Fibroblast of lung (primary cell): ENCODE measurements at places on chromosomes 1 and 21. TPM values are rescaled to one million over a fixed set of nuclear protein-coding genes. Genes with fewer than 3 reads are reported as not detected.

Gene PGBD5
- total RNA-seq = 0.17 and 0.51 TPM in 2 replicates

DNA sequence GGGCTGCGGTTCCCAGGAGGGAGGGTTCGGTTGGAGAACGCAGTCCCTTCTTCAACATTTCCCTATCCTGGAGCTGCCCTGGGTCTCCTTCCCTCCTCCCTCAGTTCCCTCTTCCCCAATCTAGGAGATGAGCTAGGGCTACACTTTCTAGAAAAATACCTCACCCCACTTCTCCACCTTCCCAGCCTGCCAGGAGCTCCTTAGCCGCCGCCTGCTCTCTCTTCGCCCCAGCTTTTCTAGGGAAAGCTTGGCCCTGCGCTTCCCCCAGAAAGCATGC is 488 bp upstream of the ADAMTS1 start:
- H3K4me3 ChIP-seq = peak overlapping the region; percentile 77
- no peaks in the 10 kb centered on the region for H3K27me3 ChIP-seq
- H3K27ac ChIP-seq = peak overlapping the region; percentile 96
- no peak for DNase-seq
- H3K36me3 ChIP-seq = peaks cover 9% of the 10 kb centered on the region

- peaks cover 13% of the 10 kb centered on the region for H3K4me1 ChIP-seq
- no peaks in the 10 kb centered on the region for H3K27me3 ChIP-seq
- no peak overlapping the region for H3K4me3 ChIP-seq
Observed at GRCh38 chr1:32249831-32250525, 1.1 kb upstream of the LCK start.

GRCh38 chr1:205595861-205596260 is 36.0 kb downstream of the ELK4 start:
- no peaks in the 10 kb centered on the region for H3K27me3 ChIP-seq
- H3K36me3 ChIP-seq = no peaks in the 10 kb centered on the region
- no peak overlapping the region for H3K4me3 ChIP-seq
- H3K4me1 ChIP-seq = peaks cover 18% of the 10 kb centered on the region

Gene ADAMTS5
- total RNA-seq = 3.9 and 4.3 TPM in 2 replicates

Gene PIGV
- total RNA-seq = 17.2 and 29.6 TPM in 2 replicates

- H3K27ac ChIP-seq = no peak overlapping the region
- H3K4me3 ChIP-seq = no peak overlapping the region
- H3K27me3 ChIP-seq = no peaks in the 10 kb centered on the region
- H3K36me3 ChIP-seq = no peaks in the 10 kb centered on the region
- no peak for DNase-seq
Observed at GRCh38 chr1:29565490-29565889, 329.2 kb downstream of the PTPRU start.

DNA sequence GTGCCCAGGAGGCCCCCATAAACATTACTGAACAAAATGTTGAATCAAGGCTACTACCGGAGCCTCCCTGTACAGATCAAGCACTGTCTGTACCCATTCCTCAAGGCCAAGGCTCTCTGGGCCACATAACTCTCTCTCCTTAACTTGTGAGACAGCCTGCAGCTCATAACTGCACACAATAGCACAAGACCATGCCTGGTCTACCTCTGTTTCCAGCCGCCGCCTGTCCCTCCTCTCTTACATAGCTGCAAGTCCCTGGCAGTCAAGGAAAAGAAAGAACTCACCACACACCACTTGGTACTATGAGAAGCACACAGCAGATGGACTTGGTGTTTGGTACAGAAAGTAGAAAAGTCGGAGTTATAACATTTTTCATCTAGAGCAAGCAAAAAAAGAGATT is 91.1 kb downstream of the SSBP3 start:
- no peak for DNase-seq
- H3K36me3 ChIP-seq = no peaks in the 10 kb centered on the region
- H3K27me3 ChIP-seq = no peaks in the 10 kb centered on the region

DNA sequence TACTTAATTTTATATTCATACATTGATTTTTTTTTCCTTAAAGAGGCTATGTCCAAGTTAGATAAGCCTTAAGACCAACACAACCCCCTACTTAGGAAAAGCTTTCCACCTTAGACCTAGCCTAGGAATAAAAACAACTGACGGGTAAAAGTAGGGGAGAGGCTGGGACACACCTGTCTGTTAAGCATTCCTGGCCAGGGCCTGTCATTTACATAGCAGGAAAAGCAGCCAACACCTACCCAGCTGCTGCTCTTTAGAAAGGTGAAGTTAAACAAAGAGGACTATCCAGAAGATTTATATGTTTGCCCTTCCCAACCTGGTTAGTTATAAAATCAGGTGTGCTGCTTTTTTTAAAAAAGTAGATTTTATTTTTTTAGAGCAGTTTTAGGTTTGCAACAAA is 29.1 kb upstream of the SAMD13 start:
- no peak for DNase-seq
- no peak overlapping the region for H3K4me3 ChIP-seq
- H3K27me3 ChIP-seq = no peaks in the 10 kb centered on the region
- peaks cover 5% of the 10 kb centered on the region for H3K4me1 ChIP-seq

GRCh38 chr1:115320377-115320776 is 17.7 kb downstream of the NGF start:
- no peak for DNase-seq
- H3K27me3 ChIP-seq = no peaks in the 10 kb centered on the region
- H3K4me3 ChIP-seq = no peak overlapping the region

Gene SLC1A7
- total RNA-seq = 0.26 and 0.33 TPM in 2 replicates

Gene ASPM
- 1.8 and 9.7 TPM in 2 replicates for total RNA-seq

DNA sequence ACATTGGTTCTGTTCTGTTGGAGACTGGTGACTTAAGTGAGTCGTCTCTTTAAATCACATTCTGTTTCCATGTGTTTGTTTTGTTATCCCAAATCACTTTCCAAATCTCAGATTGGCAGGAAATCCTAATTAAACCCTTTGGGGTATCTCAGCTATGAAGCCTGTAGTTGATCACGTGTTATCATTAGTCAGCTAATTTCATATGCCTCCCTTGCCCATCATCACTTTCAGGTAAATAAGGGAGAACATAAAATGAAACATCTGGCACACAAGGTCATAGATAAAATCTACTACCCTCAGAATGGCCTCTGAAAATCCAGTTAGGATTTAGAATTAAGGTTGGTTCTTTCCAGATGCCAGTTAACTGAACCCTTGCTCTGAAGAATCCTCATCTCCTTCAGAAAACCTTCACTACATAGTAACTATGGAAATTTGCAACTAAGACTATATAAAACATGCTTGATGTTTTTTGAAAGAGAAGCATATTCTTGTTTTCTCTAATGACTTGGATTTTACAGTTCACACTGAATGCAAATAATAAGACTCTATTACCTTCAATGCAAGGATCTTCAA is 401.5 kb downstream of the DSCAM start:
- no peaks in the 10 kb centered on the region for H3K27me3 ChIP-seq
- no peaks in the 10 kb centered on the region for H3K36me3 ChIP-seq
- H3K4me1 ChIP-seq = no peaks in the 10 kb centered on the region
- H3K27ac ChIP-seq = no peak overlapping the region
- H3K4me3 ChIP-seq = no peak overlapping the region
- DNase-seq = no peak

- H3K4me1 ChIP-seq = no peaks in the 10 kb centered on the region
- H3K27me3 ChIP-seq = no peaks in the 10 kb centered on the region
- no peaks in the 10 kb centered on the region for H3K36me3 ChIP-seq
- H3K4me3 ChIP-seq = no peak overlapping the region
- no peak overlapping the region for H3K27ac ChIP-seq
Observed at GRCh38 chr21:38054334-38054733, 138.1 kb upstream of the KCNJ6 start.

- H3K27ac ChIP-seq = no peak overlapping the region
- no peak overlapping the region for H3K4me3 ChIP-seq
- H3K4me1 ChIP-seq = no peaks in the 10 kb centered on the region
- no peaks in the 10 kb centered on the region for H3K27me3 ChIP-seq
Observed at GRCh38 chr1:200527670-200528069, 92.9 kb downstream of the KIF14 start.

Gene USP16
- 32.2 and 32.6 TPM in 2 replicates for total RNA-seq

DNA sequence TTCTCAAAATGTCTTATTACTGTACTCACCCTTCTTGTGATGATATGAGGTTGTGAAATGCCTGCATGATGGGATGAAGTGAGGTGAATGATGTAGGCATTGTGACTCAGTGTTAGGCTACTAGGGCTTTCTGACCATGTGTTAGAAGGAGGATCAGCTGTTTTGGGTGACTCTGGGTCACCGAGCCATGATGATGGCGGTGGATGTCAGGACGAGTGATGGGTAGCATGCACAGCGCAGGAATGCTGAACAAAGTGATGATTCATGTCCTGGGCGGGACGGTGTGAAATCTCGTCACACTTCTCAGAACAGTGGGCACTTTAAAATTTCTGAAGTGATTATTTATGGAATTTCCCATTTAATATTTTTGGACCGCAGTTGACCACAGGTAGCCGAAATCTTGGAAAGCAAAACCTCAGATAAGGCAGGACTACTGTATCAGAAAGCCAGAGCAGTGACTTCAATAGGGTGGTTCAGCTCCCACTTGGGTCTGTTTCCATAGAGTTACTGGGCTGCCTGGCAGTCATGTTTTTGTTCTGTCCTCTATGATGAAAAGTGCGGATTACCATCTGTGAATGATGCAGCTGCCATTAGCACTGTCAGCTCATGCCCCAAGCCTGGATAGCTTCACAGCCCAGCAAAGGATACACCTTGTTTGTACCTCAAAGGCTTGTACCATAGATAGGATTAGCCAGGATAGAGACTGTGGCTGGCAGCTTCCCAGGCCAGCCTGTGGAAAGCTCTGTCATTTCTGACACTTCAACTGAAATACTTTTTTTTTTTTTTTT is 26.6 kb downstream of the IL6R start:
- peaks cover 32% of the 10 kb centered on the region for H3K4me1 ChIP-seq
- peaks cover 12% of the 10 kb centered on the region for H3K36me3 ChIP-seq
- DNase-seq = peak; percentile 99
- H3K4me3 ChIP-seq = no peak overlapping the region
- no peaks in the 10 kb centered on the region for H3K27me3 ChIP-seq

DNA sequence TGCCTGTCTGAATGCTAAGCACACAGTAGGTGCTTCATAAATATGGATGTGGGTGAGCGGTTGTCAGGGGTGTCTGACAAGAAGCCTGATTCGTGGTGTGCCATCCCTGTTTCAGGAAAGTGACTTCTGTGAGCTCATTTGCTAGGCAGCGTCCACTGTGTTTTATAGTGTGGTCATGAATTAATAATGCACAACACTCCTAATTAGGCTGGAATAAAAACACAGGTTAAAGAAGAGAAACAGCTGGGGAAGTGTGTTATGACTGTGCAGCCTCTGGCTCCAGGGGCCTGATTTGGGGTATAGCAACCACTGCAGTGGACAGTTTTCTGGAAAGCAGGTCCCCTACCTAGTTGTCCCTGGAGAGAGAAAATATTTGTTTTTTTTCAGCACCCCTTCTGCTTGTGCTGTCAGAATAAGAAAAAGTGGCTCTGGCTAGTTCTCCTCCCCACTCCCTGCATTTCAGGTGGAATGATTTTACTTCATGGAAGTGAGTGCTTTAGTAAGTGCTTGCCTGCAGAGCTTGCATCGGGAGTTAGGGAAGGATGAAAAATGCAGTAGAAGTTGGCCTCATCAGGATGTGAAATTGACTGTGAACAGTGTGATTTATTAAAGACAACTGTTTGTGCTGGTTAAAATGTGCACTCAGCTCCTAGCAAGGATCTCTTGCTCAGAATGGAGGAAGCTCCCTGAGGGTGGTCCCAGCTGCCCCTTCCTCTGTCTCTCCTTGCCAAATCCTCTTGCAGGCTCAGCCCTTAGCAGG is 333.8 kb downstream of the HHAT start:
- no peak overlapping the region for H3K4me3 ChIP-seq
- no peak overlapping the region for H3K27ac ChIP-seq
- H3K27me3 ChIP-seq = no peaks in the 10 kb centered on the region
- no peaks in the 10 kb centered on the region for H3K36me3 ChIP-seq
- H3K4me1 ChIP-seq = no peaks in the 10 kb centered on the region
- DNase-seq = no peak

DNA sequence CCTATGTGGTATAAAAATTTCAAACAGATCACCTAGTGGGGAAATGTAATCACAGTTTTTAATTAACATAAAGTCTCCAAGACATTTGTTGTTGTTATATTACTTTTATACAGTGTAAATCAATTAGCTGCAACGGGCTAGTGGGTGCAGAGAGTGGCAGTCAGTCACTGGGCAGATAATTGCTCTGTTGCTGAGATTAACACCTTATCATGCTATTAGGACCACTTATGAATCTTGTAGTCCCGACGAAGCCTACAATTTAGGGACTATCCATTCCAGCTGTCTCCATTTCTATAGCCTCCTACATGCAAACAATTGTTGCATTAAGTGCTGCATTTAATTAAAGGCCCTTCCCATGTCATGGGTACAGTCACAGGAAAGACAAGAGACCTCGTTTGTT is 158.9 kb upstream of the PROX1 start:
- no peaks in the 10 kb centered on the region for H3K27me3 ChIP-seq
- H3K4me1 ChIP-seq = no peaks in the 10 kb centered on the region
- no peak overlapping the region for H3K4me3 ChIP-seq
- no peaks in the 10 kb centered on the region for H3K36me3 ChIP-seq
- no peak overlapping the region for H3K27ac ChIP-seq
- no peak for DNase-seq

Gene RLF
- 20.8 and 25.2 TPM in 2 replicates for total RNA-seq

Gene TNFAIP8L2
- total RNA-seq = not detected in 2 replicates

Gene OR10Z1
- total RNA-seq = under 0.01 TPM in 1 of 2 replicates, not detected in the other

- peak; percentile 48 for DNase-seq
- H3K4me1 ChIP-seq = no peaks in the 10 kb centered on the region
- H3K36me3 ChIP-seq = no peaks in the 10 kb centered on the region
- no peak overlapping the region for H3K27ac ChIP-seq
- H3K27me3 ChIP-seq = peaks cover 16% of the 10 kb centered on the region
Observed at GRCh38 chr1:205444300-205444930, 11.4 kb downstream of the BLACAT1 start.

DNA sequence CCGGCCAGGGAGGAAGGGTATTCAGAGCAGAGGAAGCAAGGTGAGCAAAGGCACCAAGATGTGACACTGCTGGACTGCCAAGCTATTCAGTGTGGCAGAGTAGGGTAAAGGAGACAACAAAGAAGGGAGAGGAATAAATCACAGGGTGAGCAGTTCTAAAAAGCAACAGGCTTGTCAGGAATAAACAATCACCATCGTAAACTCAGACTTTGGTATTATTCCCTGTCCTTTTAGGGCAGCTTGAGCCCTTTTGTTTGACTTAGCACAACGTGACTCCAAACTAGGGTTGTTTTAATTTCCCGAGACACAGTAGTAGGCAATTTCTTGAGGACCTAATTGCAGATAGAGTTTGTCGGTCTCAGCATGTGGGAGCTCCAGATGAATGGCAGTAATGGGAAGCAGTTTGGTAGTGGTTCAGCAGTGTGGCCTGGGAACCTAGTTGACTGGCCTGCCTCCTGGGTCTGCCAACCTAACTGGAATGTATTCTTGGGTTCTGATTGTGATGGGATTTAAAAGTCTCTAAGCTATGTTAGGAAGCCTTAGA is 4.3 kb downstream of the CR1L start:
- H3K36me3 ChIP-seq = no peaks in the 10 kb centered on the region
- H3K4me1 ChIP-seq = no peaks in the 10 kb centered on the region
- no peak overlapping the region for H3K4me3 ChIP-seq

GRCh38 chr1:3598522-3599285 is 12.6 kb downstream of the MEGF6 start:
- H3K27ac ChIP-seq = no peak overlapping the region
- H3K36me3 ChIP-seq = no peaks in the 10 kb centered on the region
- no peak overlapping the region for H3K4me3 ChIP-seq
- H3K27me3 ChIP-seq = no peaks in the 10 kb centered on the region

Gene KCNN3
- total RNA-seq = not detected in 2 replicates

GRCh38 chr1:11187000-11187399 is 2.2 kb upstream of the ANGPTL7 start:
- H3K27me3 ChIP-seq = no peaks in the 10 kb centered on the region
- no peak for DNase-seq
- no peak overlapping the region for H3K4me3 ChIP-seq

Gene APOBEC4
- not detected in 2 replicates for total RNA-seq

Gene CRP
- total RNA-seq = not detected in 2 replicates

- H3K27ac ChIP-seq = no peak overlapping the region
- DNase-seq = peak; percentile 27
- no peak overlapping the region for H3K4me3 ChIP-seq
- H3K27me3 ChIP-seq = no peaks in the 10 kb centered on the region
- H3K4me1 ChIP-seq = no peaks in the 10 kb centered on the region
- no peaks in the 10 kb centered on the region for H3K36me3 ChIP-seq
Observed at GRCh38 chr1:192880231-192880630, 71.4 kb downstream of the RGS2 start.
